ENCODE measurements at places on chromosomes 2 and 18. TPM values are rescaled to one million over a fixed set of nuclear protein-coding genes. Genes with fewer than 3 reads are reported as not detected.

GNAL gene
- 5.9 TPM for total RNA-seq

GRCh38 chr2:46615986-46616485 lies 136.7 kb downstream of the TMEM247 start:
- DNase-seq, result no peak

DNA sequence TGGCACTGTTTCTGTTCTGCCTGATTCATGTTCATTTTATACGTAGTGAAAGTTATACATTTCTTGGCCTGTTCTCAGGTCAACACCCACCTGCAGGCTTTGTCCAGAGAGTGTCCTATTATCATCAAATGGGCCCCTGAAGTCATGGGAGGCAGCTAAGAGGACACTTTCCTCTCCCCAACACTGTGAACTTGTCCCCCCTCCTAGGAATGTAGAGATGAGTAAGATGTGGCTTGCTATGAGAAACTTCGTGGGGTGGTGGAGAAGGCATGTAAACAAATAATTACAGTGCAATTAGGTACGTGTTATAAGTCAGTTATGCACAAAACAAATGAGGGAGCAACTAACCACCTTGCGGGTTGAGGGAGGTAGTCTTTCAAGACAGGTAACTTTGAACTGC lies 57.9 kb downstream of the COL4A3 start:
- DNase-seq, result no peak

ANTXR1 gene
- 207 TPM for total RNA-seq

GRCh38 chr18:46716336-46716735 lies 40.5 kb downstream of the ST8SIA5 start:
- no peak for DNase-seq

NCKAP5 gene
- total RNA-seq, result 0.87 TPM

PPM1B gene
- total RNA-seq, result 32.5 TPM

GRCh38 chr2:111216811-111217652 lies 96.3 kb downstream of the BCL2L11 start:
- no peak for DNase-seq

DNA sequence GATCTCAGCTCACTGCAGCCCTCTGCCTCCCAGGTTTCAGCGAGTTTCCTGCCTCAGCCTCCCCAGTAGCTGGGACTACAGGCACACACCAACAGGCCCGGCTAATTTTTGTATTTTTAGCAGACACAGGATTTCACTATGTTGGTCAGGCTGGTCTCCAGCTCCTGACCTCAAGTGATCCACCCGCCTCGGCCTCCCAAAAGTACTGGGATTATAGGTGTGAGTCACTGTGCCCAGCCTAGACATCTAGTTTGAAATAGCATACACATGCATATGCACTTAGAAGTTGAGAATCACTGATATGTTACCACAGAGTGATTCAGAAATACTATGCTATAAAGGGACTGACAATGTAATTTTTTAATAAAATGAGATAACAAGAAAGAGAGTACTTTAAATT lies 69.8 kb upstream of the CDKL4 start:
- DNase-seq, result no peak
